ENCODE measurements at places on chromosomes 7 and 10. TPM values are rescaled to one million over a fixed set of nuclear protein-coding genes. Genes with fewer than 3 reads are reported as not detected.

- no peak for DNase-seq
Observed at GRCh38 chr10:60448246-60448645, 58.6 kb upstream of the ANK3 start.

The GPR146 gene
- total RNA-seq: 6.2 TPM

The FRAT2 gene
- 10.9 TPM for total RNA-seq

The TLL2 gene
- 1.8 TPM for total RNA-seq

All from activated B cell treated with CpG ODN at 0.5 μM for 24 hours (primary cell).